ENCODE measurements at places on chromosomes 5 and 9.

- no peak for DNase-seq
Observed at GRCh38 chr5:27290172-27290571, 251.8 kb upstream of the CDH9 start.

DNA sequence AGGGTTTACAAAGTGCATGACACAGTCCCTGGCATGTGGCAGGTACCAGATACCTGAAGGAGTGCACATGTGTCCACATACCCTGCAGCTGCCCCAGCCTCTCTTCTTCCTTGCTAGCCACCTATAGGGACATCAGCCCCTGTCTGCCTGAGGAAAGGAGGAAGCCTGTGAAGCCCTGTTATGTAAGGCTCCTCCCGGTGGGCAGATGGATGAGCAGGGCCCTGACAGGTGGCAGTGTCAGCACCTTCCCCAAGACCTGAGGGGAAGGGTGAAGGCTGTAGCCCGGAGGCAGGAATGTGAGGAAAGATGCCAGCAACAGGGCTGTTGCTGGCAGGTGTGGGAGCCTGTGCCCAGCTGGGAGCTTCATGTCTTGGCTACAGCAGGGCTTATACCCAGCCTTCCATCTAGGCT lies 21.7 kb downstream of the TCF7 start:
- no peak for DNase-seq

DNA sequence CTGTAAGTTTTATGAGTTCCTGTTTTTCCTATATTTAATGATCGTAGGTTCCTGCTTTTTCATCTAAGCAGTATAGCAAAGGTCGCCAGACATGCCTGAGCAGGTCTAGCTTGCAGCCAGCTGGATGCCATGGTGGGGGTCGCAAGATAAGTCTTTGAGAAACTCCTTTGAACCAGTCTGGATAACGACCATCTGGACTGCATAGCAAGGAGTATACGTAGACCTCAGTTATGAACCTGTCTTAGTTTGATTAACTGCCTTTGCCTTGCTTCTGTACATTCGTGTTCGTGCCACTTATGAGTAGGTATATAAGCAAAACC lies 8.4 kb upstream of the SPATA31E1 start:
- no peak for DNase-seq

DNA sequence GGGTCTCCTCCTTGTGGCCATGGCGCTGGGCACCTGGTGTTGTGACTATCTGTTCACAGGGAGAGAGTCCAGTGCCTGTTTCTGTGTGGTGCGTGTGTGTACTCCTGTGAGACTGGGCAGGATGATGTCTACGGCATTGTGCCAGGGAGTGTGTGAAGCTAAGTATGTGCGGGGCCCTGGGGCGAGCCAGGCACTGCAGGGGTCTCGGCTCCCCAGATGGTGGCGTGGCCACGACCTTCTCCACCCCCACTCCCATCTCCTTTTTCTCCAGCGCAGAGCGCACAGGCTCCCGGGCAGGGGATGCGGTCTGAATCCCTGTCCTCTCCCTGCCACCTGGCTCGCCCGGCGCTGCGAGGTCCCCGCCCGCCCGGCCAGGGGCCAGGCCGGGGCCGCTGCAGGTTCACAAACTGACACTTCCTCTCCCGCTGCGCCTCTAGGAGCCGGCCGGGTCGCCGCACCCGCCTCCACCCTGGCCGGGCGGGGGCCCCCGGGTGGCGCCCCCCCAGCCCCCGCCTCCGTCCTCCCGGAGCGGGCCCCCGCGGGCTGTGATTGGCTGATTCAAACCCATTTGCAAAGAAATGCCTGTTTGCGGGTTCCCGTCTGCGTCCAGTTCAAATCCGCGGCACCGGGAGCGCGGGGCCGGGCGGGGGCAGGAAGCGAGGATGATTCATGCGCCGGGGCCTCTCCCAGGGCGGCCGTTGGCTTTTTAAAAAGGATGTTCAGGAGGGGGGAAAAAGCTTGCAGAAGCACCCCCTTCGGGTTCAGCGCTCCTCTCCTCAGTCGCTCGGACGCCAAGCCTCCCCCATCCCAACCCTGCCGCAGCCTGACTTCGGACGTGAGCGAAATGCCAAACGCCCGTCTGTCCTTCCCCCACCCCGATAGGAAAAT lies 790 bp downstream of the PHF19 start:
- peak; percentile 88 for DNase-seq

DNA sequence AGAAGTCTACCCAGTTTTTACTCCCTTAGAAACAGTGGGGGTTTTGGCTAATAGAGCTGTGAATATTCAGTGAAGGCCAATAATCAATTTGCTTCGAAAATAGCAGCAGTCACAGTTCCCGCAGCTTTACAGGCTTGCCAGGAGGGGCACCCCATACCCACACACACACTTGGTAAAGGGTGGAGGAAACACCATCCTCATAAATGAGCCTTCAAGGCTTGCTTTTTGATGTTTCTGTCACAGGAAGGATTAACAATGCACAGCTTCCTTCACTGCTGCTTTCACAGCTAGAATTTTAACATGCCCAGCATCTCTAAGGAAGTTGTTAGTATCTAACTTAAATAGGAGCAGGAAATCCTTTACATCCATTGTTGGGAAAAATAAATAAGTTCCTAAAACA lies 1247.5 kb upstream of the C9orf72 start:
- no peak for DNase-seq

GRCh38 chr9:14889451-14889850 lies 20.8 kb downstream of the FREM1 start:
- DNase-seq = no peak

GRCh38 chr5:96885518-96886338 lies 9.4 kb downstream of the ERAP2 start:
- peak; percentile 39 for DNase-seq

GRCh38 chr9:81539317-81539716 lies 150.0 kb downstream of the TLE1 start:
- DNase-seq = no peak

DNA sequence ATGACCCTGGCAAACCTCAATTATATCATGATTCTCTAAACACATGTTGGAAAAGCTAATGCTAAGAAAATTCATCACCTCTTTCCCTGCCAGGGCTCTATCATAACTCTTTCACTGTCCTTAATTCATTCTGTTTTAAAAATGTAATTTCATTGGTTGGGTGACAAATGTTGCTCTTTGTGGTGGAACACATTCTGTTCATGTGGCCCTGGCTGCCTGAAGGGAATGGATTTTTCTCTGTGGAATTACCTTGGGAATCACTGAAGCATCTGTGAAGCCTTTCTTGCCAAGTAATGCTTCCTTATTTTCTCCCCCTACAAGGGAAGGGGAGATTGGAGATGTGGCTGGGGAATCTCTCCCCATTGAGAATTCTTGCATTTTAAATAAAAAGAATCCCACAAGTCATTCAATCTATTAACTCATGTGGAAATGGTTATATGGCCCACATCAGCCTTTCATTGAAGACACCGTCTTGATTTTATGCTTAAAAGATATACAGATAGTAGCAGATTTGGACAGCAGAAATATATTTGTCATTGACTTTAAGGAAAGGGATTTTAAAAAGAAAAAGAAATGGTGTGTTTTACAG lies 201.8 kb upstream of the NMUR2 start:
- DNase-seq = no peak

- DNase-seq = no peak
Observed at GRCh38 chr5:160655717-160656116, 196.3 kb downstream of the ATP10B start.

GRCh38 chr5:180782748-180783147 lies 19.9 kb downstream of the MGAT1 start:
- DNase-seq = no peak

GRCh38 chr5:56607074-56607473 lies 208.3 kb upstream of the MAP3K1 start:
- DNase-seq = no peak

GRCh38 chr9:96394832-96395496 lies 11.5 kb upstream of the SLC35D2 start:
- DNase-seq = no peak

- DNase-seq = no peak
Observed at GRCh38 chr5:72692231-72692637, 124.2 kb upstream of the TNPO1 start.

DNA sequence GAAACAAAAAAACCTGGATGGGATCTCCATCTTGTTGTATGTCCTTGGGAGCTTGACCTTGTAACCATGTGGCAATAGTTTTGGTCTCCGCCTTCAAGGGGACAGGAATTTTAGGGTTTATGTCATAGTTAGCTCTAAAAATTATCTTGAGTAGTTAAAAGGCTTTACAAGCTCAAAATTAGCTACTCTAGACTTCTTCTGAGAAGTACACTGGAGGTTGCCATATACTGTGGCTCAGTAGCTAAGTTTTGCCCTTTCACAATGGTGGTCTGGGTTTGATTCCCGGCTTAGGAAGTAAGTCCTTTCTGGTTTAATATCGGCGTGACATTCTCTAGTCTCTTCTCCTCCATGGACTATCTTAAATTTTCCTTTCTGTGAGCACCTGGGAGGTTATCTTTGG lies 48.9 kb upstream of the DMAC1 start:
- DNase-seq = no peak

- no peak for DNase-seq
Observed at GRCh38 chr9:109914280-109915027, 134.5 kb downstream of the PALM2AKAP2 start.

GRCh38 chr5:160703547-160704189 lies 148.3 kb downstream of the ATP10B start:
- DNase-seq = no peak

- DNase-seq = no peak
Observed at GRCh38 chr5:45696206-45696836, at the start of gene HCN1. Gene HCN1, minus strand, starts transcription at chr5:45696380.

DNA sequence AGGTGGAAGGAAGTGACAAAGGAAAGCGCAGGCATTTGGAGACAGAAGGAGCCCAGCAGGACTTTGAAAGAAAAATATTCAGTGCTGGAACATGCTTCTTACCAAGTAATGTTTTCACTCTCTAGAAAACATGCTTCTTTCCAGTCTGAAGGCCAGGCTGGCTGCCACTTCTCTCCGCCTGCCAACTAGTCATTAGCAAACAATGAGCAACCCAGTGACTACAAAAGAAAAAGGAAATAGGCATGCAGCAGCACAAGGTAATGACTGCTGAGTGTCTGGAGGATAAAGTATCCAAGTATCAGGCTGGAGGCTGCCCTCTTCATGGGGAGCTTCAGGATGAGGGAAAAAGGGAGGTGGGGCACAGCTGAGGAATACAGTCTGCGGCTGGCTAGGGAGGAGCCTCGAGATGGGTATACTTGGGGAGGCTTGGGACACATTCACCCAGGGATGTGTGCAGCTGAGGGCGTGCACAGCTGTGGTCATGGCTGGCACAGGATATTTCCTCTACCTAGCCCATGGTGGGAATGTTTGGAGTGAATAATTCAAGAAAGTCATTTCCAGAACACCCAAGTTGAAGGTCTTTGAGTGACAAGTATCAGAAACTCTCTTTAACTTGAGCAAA lies 161.5 kb upstream of the KIF2A start:
- no peak for DNase-seq

- peak; percentile 8 for DNase-seq
Observed at GRCh38 chr5:133460172-133460758, 152.1 kb downstream of the FSTL4 start.

- no peak for DNase-seq
Observed at GRCh38 chr9:94584555-94584954, 9.1 kb downstream of the FBP2 start.

- DNase-seq = no peak
Observed at GRCh38 chr5:59674763-59675162, 218.8 kb downstream of the PDE4D start.

- no peak for DNase-seq
Observed at GRCh38 chr5:107072440-107072839, 598.3 kb downstream of the EFNA5 start.

DNA sequence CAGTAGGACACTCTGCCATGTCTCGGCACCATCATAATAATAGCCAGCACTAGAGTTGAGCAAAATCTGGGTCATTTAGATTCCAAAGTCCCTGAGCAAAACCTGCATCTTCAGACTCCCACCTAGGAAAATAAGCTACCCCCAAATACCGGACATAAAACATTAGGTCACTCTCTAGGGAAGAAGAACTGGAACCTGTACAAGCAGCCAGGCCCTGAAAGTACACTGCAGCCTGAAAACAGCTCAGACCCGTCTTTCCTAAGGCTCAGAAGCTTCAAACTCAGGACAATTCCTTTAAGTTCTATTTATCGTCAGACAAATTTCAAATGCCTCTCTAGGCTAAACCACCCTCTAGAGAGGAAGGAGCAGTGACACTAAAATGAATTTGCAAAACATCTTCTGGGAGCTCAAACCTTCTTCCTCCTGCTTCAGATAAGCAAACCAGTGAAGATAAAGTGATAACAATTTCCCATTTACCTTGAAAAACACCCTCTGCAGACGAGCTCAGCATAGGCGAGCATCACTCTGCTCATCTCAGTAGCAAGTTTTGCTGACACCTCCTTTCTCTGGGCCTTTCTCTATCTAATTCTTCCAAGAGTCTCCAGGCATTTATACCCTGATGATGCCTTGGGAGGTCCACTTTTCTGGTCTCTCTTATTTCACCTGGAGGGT lies 34.0 kb downstream of the ADAM19 start:
- peak; percentile 41 for DNase-seq

GRCh38 chr9:77707383-77708063 lies 59.4 kb upstream of the GNA14 start:
- no peak for DNase-seq

- DNase-seq = no peak
Observed at GRCh38 chr9:21412107-21412506, 3.2 kb downstream of the IFNA8 start.
